ENCODE measurements at places on chromosomes 4 and X.

DNA sequence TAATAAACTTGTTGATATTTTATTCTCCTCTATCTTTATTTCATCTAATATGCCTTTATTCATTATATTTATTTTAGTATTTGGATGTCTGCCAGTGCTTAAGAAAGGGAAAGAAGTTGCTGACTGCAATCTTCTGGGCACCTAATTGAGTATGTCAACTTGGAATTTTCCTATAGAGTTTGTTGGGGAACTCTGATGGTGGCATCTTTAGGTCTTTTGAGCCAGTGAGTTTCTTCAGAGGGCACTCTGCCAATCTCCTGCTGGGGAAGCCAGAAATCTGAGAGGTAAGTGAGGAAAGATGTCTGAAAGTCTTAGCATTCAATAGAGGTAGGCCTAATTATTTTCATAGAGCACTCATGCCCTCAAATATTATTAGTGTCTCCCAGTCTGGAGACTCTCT, 475.0 kb downstream of the GABRG1 start:
- no peak for DNase-seq

DNA sequence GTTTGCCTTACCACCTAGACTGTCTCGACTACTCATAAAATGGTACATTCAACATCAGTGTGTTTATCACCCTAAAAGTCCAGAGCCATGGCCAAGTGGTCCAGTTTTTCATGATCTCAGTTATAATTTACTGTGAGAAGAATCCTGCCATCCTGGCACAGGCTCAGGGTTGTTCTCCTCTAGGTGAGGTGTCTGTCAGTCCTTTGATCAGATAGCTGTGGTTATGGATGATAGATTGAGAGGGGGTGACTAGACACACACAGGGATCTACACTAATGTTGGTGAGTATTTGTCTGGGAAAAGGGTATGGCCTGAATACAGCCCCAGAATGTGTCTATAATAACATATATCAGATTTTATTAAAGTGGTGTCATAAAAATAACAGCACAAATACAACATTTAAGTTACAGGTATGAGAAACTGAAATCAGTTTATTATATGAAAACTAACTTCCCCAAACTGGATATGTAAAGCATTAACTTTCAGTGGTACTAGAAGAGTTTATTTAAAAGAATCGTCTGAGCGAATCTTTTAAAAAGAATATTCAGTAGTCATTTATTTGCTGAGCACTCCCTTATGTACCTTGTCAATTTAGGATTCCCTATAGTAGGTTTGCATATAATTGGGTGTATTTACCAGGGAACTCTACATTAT, 93.3 kb downstream of the STIM2 start:
- no peak for DNase-seq

GRCh38 chr4:650951-651883, 22.9 kb downstream of the ATP5ME start:
- no peak for DNase-seq

- DNase-seq: no peak
Observed at GRCh38 chr4:81573840-81574239, 102.1 kb upstream of the RASGEF1B start.

DNA sequence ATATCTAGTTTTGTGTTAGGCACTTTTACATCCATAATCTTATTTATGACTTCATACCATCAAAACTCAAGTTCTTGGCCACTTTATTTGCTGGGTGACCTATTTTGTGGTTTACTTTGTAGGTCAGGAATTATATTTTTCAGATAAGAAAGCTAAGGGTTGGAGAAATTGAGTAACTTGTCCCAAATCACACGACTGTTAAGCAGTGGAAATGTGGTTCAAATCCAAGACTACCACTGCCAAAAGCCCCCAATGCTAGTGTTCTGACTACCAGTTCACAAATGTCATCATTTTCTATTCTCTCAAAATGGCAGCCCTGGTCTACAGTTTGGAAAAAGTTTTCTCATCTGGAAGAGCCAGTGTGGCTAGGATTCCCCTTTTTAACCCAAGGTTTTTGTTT, 74.6 kb downstream of the OPHN1 start:
- DNase-seq: no peak

Data from psoas muscle (tissue), 8 donors.